ENCODE measurements at places on chromosomes 16 and 17.

- no peaks in the 10 kb centered on the region for H3K4me1 ChIP-seq
- no peak overlapping the region for H3K27ac ChIP-seq
- H3K36me3 ChIP-seq, result no peaks in the 10 kb centered on the region
- H3K4me3 ChIP-seq, result no peak overlapping the region
- H3K27me3 ChIP-seq, result no peaks in the 10 kb centered on the region
Observed at GRCh38 chr17:45660474-45660873, 123.6 kb upstream of the CRHR1 start.

DNA sequence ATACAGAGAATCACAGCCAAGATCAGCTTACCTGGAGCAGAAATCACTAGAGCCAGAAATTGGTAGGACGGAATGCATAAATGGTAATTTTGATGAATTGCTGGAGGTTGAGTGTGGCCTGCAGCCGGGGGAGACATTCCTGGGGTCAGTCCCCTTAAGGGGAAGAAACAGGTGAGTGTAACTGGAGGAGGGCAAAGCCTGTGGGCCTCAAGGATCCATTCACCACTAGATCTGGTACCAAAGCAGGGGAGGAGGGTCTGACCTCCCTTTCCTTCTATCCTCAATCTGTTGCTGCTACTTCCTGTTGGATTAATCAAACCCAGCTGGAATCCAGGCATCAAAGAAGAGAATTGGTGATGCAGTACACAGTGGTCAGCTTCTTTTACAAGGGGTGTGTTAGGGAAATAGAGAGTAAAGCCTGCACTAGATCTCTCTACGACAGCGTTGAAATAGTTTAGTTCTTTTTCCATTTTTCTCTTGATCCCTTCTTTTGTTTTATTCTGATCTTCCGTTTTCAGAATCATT, 8.6 kb upstream of the ABCA9 start:
- no peaks in the 10 kb centered on the region for H3K4me1 ChIP-seq
- no peak for DNase-seq
- no peaks in the 10 kb centered on the region for H3K27me3 ChIP-seq
- H3K27ac ChIP-seq, result no peak overlapping the region
- no peak overlapping the region for H3K4me3 ChIP-seq

- peak; percentile 73 for DNase-seq
- no peaks in the 10 kb centered on the region for H3K27me3 ChIP-seq
- no peak overlapping the region for H3K4me3 ChIP-seq
- H3K27ac ChIP-seq, result no peak overlapping the region
- no peaks in the 10 kb centered on the region for H3K4me1 ChIP-seq
Observed at GRCh38 chr17:10614536-10615155, 42.5 kb downstream of the MYH3 start.

GRCh38 chr17:64186171-64187092, 56.5 kb upstream of the ERN1 start:
- peaks cover 22% of the 10 kb centered on the region for H3K36me3 ChIP-seq
- H3K27ac ChIP-seq, result no peak overlapping the region
- H3K4me1 ChIP-seq, result peaks cover 4% of the 10 kb centered on the region
- H3K27me3 ChIP-seq, result no peaks in the 10 kb centered on the region

GRCh38 chr16:66905633-66906539, 12.8 kb downstream of the CDH16 start:
- H3K27me3 ChIP-seq, result no peaks in the 10 kb centered on the region
- H3K27ac ChIP-seq, result no peak overlapping the region
- H3K4me3 ChIP-seq, result no peak overlapping the region
- H3K4me1 ChIP-seq, result no peaks in the 10 kb centered on the region
- no peaks in the 10 kb centered on the region for H3K36me3 ChIP-seq
- DNase-seq, result no peak

GRCh38 chr17:20280851-20281250, 186.5 kb downstream of the LGALS9B start:
- DNase-seq, result no peak

DNA sequence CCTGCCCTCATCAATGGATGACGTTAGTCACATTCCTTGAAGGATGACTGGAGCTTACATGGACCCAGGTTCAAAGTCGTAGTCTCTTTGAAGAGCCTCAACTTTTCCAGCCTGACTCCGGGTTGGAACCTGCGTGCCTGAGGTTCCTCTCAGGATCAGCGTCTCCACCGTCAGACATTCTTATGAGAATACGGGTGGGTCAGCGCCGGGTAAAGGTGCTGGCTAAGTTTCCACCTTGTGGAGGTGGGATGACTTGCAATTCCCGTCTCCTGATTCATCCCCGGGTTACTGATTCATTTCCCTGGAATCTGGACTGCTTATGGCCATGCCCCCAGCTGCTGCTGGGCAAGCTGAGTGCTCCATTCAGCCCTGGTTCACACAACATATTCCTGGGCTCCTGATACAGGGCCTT, 38.9 kb upstream of the CMIP start:
- no peaks in the 10 kb centered on the region for H3K36me3 ChIP-seq
- H3K4me3 ChIP-seq, result no peak overlapping the region
- H3K27ac ChIP-seq, result peak overlapping the region; percentile 77

DNA sequence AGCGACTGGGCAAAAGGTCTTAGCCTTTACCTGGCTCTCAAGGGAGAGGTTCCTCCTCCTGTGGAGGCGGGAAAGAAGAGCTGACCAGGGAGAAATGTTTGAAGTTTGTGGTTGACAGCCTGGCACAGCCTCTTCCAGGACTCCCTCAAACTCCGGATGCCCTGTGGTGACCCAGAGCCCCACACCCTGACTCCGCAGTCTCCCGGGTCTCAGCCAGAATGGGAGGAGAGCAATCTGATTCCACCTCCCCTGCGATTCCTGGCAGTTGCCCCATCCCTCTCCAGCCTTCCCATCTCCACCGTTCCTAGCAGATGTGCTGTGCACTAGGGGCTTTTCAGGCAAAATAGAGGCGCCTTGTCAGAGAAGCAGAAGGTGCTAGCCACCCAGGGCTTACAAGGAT, 5.5 kb upstream of the DNAI2 start:
- H3K27me3 ChIP-seq, result no peaks in the 10 kb centered on the region
- H3K27ac ChIP-seq, result no peak overlapping the region
- no peaks in the 10 kb centered on the region for H3K36me3 ChIP-seq
- no peak overlapping the region for H3K4me3 ChIP-seq
- no peaks in the 10 kb centered on the region for H3K4me1 ChIP-seq

- H3K27me3 ChIP-seq, result no peaks in the 10 kb centered on the region
- no peaks in the 10 kb centered on the region for H3K36me3 ChIP-seq
- no peak overlapping the region for H3K4me3 ChIP-seq
- H3K4me1 ChIP-seq, result no peaks in the 10 kb centered on the region
- peak; percentile 75 for DNase-seq
- H3K27ac ChIP-seq, result no peak overlapping the region
Observed at GRCh38 chr17:13337864-13338371, 263.8 kb downstream of the HS3ST3A1 start.

GRCh38 chr16:82776470-82777146, 149.8 kb downstream of the CDH13 start:
- H3K4me3 ChIP-seq, result no peak overlapping the region
- H3K4me1 ChIP-seq, result no peaks in the 10 kb centered on the region
- no peaks in the 10 kb centered on the region for H3K36me3 ChIP-seq
- no peak for DNase-seq
- no peak overlapping the region for H3K27ac ChIP-seq
- H3K27me3 ChIP-seq, result no peaks in the 10 kb centered on the region

GRCh38 chr16:66502020-66502913, 47.7 kb downstream of the TK2 start:
- no peaks in the 10 kb centered on the region for H3K4me1 ChIP-seq
- DNase-seq, result peak; percentile 96
- H3K36me3 ChIP-seq, result no peaks in the 10 kb centered on the region
- H3K27ac ChIP-seq, result no peak overlapping the region
- H3K27me3 ChIP-seq, result no peaks in the 10 kb centered on the region

DNA sequence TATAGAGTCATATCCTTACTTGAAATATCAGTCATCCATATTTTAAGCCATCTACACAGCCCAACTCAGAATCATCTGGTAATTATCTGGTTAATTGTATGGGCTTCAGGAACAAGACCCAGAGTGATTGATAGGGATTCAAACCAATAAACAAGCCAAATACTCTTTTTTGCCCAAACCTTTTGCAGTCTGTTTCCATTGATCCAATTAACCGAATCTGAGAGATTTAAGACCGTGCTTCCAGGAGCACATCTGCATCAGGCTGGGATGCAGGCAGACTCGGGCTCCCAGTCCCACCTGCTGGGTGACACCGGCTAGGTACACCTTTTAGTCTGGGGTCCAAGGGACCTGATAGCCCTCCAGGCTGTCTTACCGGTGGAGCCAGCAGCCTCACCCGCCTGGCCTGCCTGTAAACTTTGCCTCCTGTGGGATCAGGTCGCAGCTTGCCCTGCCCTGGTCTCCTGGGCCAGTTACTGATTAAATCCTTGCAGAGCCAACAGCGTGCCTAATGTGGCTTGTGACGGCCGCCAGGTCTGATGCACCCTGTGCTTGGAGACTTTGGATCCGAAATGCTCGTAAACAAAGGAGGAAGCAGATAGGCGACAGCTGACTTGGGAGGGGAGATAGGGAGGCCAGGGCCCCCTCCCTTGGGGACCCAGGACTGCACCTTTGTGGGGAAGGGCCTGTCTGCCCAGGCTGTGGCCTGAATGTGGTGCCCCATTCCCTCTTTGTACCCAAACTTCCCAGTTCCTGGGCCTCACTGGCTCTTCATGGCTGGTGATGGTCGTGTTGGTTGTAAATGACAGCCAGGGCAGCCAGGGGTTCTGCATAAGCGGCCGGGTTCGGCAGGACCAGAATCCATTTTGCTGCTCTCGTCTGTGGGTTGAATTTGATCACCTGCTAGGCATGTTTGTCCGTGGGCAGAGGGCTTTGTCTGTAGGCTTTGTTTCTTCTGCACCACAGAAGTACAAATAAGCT, 3.8 kb downstream of the CMIP start:
- H3K27me3 ChIP-seq, result no peaks in the 10 kb centered on the region
- peaks cover 17% of the 10 kb centered on the region for H3K4me1 ChIP-seq
- no peak overlapping the region for H3K4me3 ChIP-seq
- H3K27ac ChIP-seq, result no peak overlapping the region
- no peak for DNase-seq

- peaks cover 4% of the 10 kb centered on the region for H3K4me1 ChIP-seq
- no peak overlapping the region for H3K4me3 ChIP-seq
- no peaks in the 10 kb centered on the region for H3K27me3 ChIP-seq
Observed at GRCh38 chr17:16997514-16998429, 25.9 kb upstream of the TNFRSF13B start.

DNA sequence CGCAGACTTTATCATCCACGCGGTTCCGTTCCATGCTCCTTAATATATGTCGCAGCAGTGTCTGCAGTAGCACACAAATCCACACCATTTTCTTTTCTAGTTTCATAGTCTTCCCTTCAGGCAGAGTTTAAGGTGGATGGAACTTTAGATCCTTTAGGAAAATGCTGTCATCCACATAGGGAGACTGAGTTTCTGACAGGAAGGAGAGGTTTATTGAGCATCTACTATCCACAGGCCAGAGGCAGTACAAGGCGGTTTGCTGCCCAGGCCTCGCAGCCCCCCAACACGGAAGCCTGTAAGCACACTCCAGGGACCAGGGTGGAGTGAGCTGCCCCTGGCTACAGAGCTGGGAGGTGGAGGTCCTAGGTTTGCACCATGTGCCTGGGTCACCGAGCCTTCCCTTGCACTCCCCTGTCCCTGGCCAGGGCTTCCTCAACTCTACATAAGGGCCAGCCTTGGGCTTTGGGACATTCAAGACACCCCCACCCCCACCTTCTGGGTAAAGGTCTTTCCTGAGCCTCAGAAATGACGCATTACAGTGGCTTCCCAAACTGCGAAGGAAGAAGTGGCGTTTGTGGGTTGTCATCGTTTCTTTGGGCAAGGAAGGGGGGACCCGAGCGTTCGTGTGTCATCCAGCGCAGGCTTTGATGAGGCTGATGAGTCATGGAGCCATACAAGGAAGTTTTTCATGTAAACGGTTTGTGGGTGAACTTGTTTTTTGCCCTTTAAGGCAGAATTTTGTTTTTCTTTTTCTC, 146.5 kb upstream of the PLCG2 start:
- peaks cover 15% of the 10 kb centered on the region for H3K4me1 ChIP-seq
- peaks cover 5% of the 10 kb centered on the region for H3K36me3 ChIP-seq
- no peaks in the 10 kb centered on the region for H3K27me3 ChIP-seq
- peak; percentile 44 for DNase-seq
- no peak overlapping the region for H3K27ac ChIP-seq

- no peaks in the 10 kb centered on the region for H3K27me3 ChIP-seq
- H3K4me1 ChIP-seq, result peaks cover 14% of the 10 kb centered on the region
- no peak for DNase-seq
- no peaks in the 10 kb centered on the region for H3K36me3 ChIP-seq
- no peak overlapping the region for H3K4me3 ChIP-seq
Observed at GRCh38 chr17:75345514-75346167, 56.4 kb upstream of the SLC25A19 start.
